ENCODE measurements at places on chromosomes 5 and 9.

- DNase-seq, result no peak
Measured at GRCh38 chr5:72407078-72407477, 86.9 kb downstream of the PTCD2 start.

DNA sequence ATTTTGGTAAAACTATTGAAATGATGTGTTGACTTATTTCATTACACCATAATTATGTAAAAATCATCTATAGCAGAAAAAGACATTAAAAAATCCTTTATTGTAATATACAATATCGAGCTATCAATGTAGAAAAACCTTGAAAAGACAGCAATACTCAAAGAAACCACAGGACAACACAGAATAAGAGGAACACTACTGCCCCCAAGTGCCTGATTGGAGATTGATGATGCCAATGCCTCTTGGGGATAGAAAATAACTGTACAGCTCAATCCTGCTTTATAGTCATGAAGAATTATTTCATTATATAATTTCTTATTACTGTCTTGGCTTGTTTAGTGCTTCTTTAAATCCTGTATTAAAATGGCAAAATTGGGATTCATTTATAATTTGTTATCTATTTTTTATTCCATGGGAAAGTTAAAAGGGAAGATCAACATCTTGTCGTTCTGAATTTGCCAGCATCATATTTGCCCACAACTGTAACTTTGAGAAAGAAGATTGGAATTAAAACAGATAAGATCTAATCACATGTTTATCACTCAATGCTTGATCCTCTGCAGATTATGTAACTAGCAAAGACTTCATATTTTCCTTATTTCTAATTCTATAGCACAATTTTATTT is 337.5 kb downstream of the CDH9 start:
- DNase-seq, result peak; percentile 18

- no peak for DNase-seq
Measured at GRCh38 chr9:70043285-70043684, 363 bp upstream of the MAMDC2 start.

DNA sequence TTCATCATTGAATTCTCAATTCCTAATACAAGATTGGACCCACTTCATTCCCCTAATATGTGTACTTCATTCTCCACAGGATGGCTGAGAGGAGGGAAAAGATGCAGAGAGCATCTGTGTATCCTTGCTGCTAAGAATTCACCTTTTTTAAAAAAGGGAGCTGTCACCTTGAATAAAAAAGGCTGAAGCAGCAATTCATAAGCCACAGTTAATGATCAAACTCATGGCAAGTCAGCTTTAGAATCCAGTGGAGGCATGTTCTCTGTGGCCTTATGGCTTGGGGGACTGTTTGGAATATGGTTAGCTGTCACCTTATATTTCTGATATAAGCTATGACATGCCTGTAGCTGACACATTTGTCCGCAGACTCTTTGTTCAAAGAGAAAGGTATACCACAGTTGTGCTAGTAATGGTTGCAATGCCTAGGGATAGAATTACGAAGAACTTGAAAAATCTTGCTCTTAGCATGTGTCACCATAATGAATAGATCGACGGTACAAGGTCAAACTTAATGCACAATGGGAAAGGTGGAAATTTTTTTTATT is 256.8 kb upstream of the TNC start:
- DNase-seq, result no peak

GRCh38 chr5:94517490-94518488 is 100.6 kb downstream of the KIAA0825 start:
- no peak for DNase-seq

DNA sequence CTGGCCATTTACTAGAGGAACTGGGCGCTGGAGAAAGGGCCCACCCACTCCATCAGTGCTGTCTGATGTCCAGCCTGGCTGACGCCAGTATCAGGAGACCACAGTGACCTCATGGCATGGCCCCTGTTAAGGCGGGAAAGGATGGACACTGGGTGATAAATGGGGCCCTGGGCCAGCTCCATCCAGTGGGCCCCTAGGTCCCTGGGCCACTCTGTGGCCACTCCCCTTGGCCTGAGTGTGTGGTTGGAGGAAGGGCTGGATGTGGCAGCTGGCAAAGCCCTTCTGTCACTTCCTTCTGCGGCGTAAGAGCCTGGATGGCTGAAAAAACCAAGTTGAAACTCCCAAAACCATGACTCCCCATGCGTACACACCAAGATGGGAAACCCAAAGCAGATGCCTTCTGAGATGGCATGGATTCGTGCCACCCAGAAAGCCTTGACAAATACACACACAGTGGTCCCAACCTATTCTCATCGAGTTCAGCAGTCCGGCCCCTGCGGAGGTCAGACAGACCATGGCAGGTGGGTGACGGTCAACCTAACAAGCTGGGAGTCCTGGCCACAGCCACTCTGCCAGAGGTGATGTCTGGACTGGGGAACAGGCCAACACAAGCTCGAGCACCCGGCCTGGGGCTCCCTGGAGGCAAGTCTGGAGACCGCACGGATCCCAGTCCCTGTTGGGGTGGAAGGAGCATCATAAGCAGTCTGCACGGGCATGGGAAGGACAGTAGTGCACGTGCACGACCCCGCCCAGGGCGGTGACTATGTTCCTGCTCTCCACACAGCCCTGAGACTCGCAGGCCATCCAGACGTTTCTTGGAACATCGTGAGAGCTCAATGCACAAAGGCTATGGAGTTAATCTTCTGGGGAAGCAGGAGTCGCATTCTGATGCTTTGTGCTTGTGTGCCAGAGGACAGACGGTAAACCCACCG is 45.2 kb upstream of the NOTCH1 start:
- no peak for DNase-seq

DNA sequence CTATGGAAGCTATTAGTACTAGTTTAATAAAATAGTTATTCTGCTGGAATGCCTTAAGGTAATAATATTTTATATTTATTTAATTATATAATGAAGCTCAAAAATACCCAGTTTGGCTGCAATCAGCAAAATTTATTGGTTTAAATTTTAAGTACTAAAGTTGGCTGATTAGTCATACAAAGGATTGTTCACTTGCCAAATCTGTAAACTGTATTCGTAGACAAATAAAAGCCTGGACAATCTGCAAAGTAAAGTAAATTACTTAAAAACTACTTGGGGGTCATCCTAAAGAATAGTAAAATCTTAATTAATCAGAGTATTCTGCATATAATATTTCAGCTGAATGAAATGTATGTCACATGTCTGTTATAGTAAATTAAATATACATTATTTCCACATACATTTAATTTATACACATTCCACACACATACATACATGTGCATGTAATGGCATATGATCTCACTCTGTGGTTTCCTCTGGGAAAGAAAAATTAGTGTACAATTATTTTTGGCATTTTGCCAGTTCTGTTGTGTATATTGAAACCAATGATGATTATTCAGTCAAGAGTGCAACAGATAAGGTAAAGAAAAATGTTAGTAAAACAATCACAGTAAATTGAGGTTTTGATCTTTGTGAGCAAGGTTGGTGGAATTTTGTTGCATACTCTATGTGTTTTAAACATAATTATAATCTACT is 455.9 kb downstream of the CDH9 start:
- DNase-seq, result no peak

DNA sequence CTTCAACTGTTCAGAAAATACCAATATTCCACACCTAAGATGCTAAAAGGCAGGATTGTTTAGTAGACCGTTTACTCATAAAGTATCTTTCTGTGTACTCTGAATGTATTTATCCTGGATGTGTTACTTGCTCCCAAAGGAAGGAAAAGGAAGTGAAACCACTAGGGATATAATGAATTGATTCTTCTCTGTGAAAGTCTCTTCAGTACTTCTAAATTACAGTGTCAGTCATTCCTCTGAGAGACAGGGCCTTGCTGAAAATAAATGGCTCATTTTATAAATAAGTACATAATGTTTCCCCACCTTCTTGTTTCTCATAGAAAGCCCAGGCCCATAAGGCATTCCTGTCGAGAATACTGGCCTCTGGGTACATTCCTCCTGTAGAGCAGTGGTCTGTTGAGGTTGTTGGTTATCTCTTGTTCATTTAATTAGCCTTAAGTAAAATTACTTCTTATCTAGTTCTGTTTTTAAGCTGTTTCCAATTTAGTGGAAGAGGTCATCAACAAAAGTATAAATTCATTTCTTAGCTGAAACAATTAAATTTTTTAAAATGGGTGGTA is 1.6 kb downstream of the HAPLN1 start:
- DNase-seq, result no peak

Data from activated CD4-positive, alpha-beta T cell treated with anti-CD3 and anti-CD28 coated beads, Interleukin-10, Interleukin-2, amounts not matched to agents 100 ng/mL and 50 ng/mL, durations not matched to agents 16 hours and 8 hours (primary cell).